ENCODE measurements at places on chromosomes 3 and 15. TPM values are rescaled to one million over a fixed set of nuclear protein-coding genes. Genes with fewer than 3 reads are reported as not detected.

SCN11A gene
- under 0.01 TPM for total RNA-seq

DNASE1L3 gene
- total RNA-seq = not detected

LSMEM2 gene
- not detected for total RNA-seq

ZNF502 gene
- total RNA-seq = 5.0 TPM

UACA gene
- 44.4 TPM for total RNA-seq

IMPG2 gene
- 1.2 TPM for total RNA-seq
